ENCODE measurements at places on chromosomes 3 and 15. TPM values are rescaled to one million over a fixed set of nuclear protein-coding genes. Genes with fewer than 3 reads are reported as not detected.

DNA sequence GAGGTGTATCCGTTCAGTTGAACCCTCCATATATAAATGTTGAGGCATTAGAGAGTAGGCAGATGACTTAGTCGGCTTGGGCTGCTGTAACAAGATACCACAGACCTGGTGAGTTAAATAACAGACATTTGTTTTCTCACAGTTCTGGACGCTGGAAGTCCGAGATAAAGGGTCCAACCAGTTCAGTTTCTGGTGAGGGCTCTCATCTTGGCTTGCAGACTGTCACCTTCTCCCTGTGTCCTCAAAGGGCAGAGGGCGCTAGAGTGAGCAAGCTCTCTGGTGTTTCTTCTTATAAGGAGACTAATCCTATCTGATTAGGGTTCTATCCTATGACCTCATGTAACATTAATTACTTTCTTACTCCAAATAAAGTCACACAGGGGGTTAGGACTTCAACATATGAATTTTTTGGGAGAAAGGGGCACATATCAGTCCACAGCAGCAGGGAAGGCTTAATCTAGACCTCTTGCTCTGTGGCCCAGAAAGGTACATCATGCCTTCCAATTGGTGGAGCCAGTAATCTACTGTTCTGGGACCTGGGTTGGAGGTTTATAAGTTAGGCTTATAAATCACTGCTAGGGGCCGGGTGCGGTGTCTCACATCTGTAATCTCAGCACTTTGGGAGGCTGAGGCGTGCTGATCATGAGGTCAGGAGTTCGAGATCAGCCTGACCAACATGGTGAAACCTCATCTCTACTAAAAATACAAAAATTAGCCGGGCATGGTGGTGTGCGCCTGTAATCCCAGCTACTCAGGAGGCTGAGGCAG is 26.3 kb upstream of the SLC28A2 start:
- H3K4me3 ChIP-seq, result no peak overlapping the region
- no peaks in the 10 kb centered on the region for H3K36me3 ChIP-seq
- H3K27ac ChIP-seq, result no peak overlapping the region
- no peak for DNase-seq
- no peaks in the 10 kb centered on the region for H3K4me1 ChIP-seq

DNA sequence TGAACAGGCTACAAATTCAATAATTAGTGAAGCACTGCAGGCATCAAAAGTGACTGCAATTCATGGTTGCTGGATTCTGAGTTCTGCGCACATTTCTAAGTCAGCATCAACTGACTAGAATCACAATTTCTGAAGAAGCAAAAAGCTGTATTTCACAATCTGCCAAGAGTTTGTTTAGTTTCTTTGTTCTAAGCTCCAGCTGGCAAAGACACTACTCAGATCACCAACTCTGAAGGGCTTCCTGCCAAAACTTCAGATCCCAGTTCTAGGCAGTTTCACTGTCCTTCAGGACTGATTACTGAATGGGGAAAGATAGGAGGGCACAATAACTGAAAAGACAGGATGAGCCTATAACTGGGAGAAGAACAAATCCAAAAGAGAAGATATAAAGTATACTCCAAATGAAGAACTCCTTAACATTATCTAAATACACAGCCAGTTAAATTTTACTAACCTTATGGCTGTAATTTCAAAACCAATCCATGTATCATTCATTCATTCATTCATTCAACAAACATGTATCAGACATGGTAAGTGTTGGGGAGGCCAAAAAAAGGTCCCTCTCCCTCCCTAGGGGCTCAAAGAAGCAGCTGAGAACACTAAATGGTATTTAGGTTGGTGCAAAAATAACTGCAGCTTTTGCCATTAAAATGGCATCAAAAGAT is 17.1 kb downstream of the TJP1 start:
- no peak overlapping the region for H3K27ac ChIP-seq
- H3K27me3 ChIP-seq, result peaks cover 59% of the 10 kb centered on the region
- H3K4me3 ChIP-seq, result no peak overlapping the region

DNA sequence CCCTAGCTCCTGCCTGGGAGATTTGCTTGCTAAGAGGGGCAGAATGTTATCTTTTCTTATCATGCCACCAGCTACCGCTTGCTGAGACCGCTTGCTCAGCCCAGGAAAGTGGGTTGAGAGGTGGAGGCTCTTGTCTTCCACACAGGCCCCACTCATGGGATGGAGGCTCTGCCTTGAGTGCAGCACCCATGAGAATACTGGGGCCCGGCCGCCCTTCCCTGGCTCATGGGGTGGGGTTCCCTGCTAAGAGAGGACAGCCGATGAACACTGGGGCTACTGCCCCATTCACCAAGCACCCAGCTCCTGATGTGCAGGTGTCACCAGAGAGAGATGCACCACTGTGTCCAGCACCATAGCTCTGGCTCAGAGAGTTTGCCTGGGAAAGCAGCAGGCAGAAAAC is 55.2 kb downstream of the HMCES start:
- H3K4me1 ChIP-seq, result no peaks in the 10 kb centered on the region
- H3K4me3 ChIP-seq, result no peak overlapping the region
- no peaks in the 10 kb centered on the region for H3K36me3 ChIP-seq
- no peaks in the 10 kb centered on the region for H3K27me3 ChIP-seq
- H3K27ac ChIP-seq, result no peak overlapping the region

USP4 gene
- 87.1 TPM for total RNA-seq

GRCh38 chr3:136992115-136992514 is 34.3 kb downstream of the IL20RB start:
- H3K27ac ChIP-seq, result no peak overlapping the region
- H3K27me3 ChIP-seq, result no peaks in the 10 kb centered on the region
- no peaks in the 10 kb centered on the region for H3K36me3 ChIP-seq
- no peaks in the 10 kb centered on the region for H3K4me1 ChIP-seq

DNA sequence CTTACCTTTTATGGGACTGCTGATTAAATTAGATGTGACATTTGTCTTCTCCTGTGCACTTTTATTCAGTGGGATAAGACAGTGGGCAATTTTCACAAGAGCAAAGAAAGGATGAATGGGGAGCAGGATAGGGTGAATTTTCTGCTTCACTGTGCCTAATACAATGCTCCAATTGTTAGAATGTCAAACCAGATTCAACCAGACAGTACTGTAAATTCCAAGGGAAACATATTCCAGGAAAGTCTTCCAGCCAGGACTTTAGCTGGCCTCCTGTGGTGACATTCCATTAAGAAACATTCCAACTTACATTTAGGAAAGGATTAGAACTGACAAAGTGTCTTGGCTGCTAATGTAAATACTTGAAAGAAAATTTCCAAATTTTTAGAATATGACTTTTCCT is 100.1 kb upstream of the PROK2 start:
- H3K27me3 ChIP-seq, result peaks cover 36% of the 10 kb centered on the region
- no peaks in the 10 kb centered on the region for H3K36me3 ChIP-seq
- no peak overlapping the region for H3K4me3 ChIP-seq

IGSF11 gene
- 1.2 TPM for total RNA-seq

DNA sequence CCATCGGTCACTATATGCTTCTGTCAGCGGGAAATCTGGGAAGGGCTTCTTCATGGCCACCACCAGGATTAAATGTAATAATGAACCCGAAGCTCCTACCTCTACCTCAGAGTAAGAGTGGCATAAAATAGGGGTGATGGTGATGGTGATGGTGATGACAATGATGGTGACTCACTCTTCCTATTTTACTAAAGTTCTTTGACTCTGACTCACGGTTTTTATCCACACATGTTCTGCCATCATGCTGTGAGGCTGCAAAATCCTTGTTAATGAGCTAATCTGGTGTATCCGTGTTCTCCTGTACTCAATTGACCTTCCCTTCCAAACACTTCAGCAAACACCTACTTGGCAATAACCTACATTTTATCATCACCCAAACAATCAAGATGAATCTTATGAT is 18.3 kb upstream of the FOXP1 start:
- H3K36me3 ChIP-seq, result no peaks in the 10 kb centered on the region
- H3K4me1 ChIP-seq, result peaks cover 4% of the 10 kb centered on the region
- no peak for DNase-seq
- peaks cover 2% of the 10 kb centered on the region for H3K27me3 ChIP-seq
- no peak overlapping the region for H3K27ac ChIP-seq

GRCh38 chr15:73928971-73929627 is 2.8 kb downstream of the LOXL1 start:
- DNase-seq, result no peak
- H3K27ac ChIP-seq, result peak overlapping the region; percentile 57
- peaks cover 3% of the 10 kb centered on the region for H3K27me3 ChIP-seq
- peaks cover 47% of the 10 kb centered on the region for H3K4me1 ChIP-seq
- H3K4me3 ChIP-seq, result peak overlapping the region; percentile 25
- H3K36me3 ChIP-seq, result peaks cover 2% of the 10 kb centered on the region

DNA sequence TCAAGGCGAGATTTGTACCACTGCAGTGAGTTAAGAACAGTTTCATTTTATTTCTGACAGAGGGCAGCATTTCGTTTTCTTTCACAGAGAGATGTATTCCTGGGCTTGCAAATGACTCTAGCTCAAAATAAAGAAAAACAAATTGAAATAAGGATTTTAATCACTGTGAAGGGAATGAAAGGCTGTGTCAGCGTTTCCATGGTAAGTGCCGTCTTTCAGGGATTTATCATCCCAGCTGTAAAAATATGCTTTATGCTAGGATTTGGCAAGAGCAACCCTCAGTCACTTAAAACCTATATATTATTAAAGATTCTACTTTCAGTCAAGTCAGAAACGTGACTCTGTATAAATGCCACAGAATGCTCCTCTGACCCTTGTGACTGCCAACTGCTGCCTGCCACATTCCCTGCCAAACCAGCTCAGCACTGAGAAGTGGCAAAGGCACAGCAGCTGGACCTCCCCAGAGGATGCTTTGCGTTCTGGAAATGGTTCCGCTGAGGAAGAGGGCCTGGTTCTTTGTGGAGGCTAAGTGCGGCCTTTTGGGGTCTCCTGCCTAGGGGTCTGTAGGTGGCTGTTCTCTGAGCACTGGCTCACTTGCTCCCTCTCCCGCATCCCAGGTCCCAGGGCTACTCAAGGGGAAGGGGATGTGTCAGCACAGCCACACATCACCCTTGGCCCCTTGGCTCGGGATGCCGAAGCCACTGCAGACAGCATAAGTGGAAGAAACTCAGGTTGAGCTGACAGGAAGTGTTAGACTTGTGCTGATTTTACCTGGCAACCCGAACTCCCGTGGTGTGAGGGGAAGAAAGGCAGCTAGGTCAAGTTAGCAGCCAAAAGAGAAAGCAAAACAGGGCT is 56.6 kb upstream of the POMGNT2 start:
- H3K4me1 ChIP-seq, result peaks cover 30% of the 10 kb centered on the region
- DNase-seq, result peak; percentile 78
- H3K36me3 ChIP-seq, result peaks cover 23% of the 10 kb centered on the region
- peak overlapping the region; percentile 54 for H3K4me3 ChIP-seq
- peak overlapping the region; percentile 96 for H3K27ac ChIP-seq

GPR156 gene
- not detected for total RNA-seq

DNA sequence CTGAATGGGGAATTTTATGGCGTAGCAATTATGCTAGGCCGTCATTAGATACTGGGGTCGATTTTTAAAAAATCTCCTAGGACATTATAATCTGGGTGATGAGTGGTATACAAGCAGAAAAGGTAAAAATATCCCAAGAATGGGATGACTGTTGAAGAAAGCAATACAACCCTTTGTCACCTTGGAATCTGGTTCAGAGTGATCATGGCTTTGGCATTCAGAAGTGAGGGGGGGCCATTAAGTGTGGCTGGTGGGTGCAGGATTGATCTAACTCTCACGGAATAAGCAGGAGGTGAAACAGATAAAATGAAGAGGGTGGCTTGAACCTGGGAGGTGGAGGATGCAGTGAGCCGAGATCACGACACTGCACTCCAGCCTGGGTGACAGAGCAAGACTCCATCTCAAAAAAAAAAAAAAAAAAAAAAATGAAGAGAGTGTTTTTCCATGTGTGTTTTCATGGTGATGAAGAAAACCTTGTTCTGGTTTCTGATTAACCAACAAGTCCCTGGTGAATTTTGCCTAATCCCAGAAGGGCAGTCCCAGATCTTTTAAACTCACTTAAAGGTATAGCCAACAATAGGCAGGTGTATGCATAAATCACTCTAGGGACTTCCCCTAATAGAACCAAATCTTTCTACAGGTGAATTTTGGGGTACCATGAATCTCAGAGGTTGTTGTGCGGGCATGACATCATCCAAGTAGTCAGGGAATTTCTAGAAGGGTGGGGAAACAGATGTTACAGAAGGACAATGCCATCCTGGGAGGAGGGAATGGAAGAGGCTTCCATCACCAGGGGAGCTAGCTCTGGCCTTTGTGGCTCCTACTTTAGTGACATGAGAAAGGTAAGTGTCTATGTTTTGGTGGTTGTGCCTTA is 3.1 kb upstream of the RAD54L2 start:
- no peak overlapping the region for H3K4me3 ChIP-seq
- no peaks in the 10 kb centered on the region for H3K36me3 ChIP-seq

SSUH2 gene
- not detected for total RNA-seq

- H3K4me3 ChIP-seq, result no peak overlapping the region
- peaks cover 20% of the 10 kb centered on the region for H3K4me1 ChIP-seq
- no peak for DNase-seq
- H3K27me3 ChIP-seq, result peaks cover 10% of the 10 kb centered on the region
- no peaks in the 10 kb centered on the region for H3K36me3 ChIP-seq
These were observed 55.8 kb upstream of the DGKG start for GRCh38 chr3:186417791-186418190.

MAP6D1 gene
- 0.83 TPM for total RNA-seq

- peaks cover 16% of the 10 kb centered on the region for H3K36me3 ChIP-seq
- peaks cover 11% of the 10 kb centered on the region for H3K4me1 ChIP-seq
- no peak for DNase-seq
- H3K4me3 ChIP-seq, result no peak overlapping the region
These were observed 24.2 kb downstream of the ABHD2 start for GRCh38 chr15:89112341-89112971.

GRCh38 chr3:161957467-161957866 is 460.9 kb downstream of the OTOL1 start:
- no peaks in the 10 kb centered on the region for H3K4me1 ChIP-seq
- DNase-seq, result no peak
- H3K27ac ChIP-seq, result no peak overlapping the region
- no peaks in the 10 kb centered on the region for H3K36me3 ChIP-seq
- H3K4me3 ChIP-seq, result no peak overlapping the region

- H3K27ac ChIP-seq, result no peak overlapping the region
- no peaks in the 10 kb centered on the region for H3K36me3 ChIP-seq
- DNase-seq, result no peak
- H3K27me3 ChIP-seq, result no peaks in the 10 kb centered on the region
- H3K4me1 ChIP-seq, result no peaks in the 10 kb centered on the region
- H3K4me3 ChIP-seq, result no peak overlapping the region
These were observed 1455.6 kb upstream of the GBE1 start for GRCh38 chr3:83216919-83217594.

CCDC9B gene
- total RNA-seq, result 0.81 TPM

Data from activated CD4-positive, alpha-beta T cell treated with anti-CD3 and anti-CD28 coated beads, Interleukin-2, amount 10 ng/mL, durations not matched to agents 7 days and 5 days (primary cell).